Motor neuron (in vitro differentiated cells): ENCODE measurements at places on chromosomes 7 and 10. TPM values are rescaled to one million over a fixed set of nuclear protein-coding genes. Genes with fewer than 3 reads are reported as not detected.

DNA sequence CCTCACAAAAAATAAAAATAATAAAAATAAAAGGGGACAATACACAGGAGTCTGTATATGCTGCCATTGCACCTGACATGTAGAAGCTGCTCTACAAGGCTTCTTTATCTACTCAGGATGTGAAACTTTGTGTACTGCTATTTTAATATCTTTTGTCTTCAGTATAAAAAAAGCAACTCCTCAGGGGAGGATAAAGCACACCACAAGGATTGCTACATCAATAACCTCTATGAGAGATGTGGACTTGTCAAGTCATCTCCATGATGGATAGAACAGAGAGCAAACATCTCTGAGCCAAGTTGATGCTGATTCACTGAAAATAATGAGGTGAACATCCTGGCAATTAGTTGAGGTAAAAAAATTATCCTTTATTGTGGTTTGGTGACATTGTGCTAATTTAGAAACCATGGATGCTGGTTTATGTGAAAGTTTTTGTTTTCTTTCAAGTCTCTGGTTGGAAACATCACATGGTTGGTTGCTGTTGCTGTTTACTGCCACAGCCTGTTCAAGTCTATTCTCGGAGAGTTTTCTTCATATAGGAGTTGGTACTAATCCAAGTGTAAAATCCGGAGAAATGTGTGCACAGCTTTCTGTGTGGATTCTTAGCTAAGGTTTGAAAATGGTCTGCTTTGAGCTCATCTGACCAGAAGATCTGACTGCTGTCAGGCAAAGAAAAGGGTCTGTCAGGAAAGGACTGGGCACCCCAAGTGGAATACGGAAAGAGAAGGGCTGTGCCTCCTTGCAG lies 1.5 kb upstream of the HECW1 start:
- no peak for ATAC-seq

Gene EXOC6
- 9.0 and 9.6 TPM in 2 replicates for total RNA-seq

Gene TMEM178B
- total RNA-seq: 15.5 and 16.2 TPM in 2 replicates

Gene NXPH1
- total RNA-seq: 1.4 TPM in 1 of 2 replicates, not detected in the other

DNA sequence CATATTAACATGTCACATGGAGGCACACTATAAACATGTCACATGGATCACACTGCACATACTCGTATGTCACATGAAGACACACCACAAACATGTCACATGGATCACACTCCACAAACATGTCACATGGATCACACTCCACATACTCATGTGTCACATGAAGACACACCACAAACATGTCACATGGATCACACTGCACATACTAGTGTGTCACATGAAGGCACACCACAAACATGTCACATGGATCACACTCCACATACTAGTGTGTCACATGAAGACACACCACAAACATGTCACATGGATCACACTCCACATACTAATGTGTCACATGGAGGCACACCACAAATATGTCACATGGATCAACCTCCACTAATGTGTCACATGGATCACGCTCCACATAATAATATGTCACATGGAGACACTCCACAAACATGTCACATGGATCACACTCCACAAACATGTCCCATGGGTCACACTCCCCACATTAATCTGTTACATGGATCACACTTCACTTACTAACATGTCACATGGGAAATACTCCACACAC lies 195.6 kb upstream of the PFKP start:
- no peak for ATAC-seq

DNA sequence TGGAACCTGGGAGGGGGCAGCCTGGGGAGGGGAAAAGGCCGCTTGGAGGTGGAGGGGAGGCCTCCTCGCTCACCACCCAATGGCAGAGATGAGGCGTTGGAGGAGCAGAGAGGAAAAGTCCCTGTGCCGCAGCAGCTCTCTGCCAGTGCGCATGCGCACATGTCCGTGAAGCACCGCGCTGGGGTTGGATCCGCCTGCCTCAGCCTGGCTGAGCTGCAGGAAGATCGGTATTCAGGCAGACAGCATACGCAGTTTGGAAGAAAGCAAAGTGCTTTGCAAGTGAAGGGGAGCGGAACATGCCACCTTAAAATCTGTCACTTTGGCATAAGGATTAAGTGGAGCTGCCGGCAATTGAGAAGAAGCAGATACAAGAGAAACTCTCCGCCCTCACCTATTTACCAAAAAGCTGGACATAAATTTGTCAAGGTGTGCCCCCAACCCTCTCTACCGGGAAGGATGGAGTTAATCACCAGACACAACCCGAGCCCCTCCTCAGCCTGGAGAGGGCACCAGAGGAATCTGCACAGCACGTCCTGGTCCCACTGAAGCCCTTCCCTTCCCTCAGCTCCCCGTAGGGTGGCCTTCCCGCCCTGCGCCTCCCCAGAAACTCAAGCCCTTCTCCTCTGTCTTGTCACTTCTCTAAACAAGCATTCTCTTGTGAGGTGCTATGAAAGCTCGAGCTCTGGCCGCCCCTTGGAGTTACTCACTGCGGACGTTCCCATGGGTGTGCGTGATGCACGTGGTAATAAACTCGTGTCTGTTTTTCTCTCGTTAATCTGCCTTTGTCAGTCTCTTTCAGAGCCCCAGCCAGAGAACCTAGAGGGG lies 32.2 kb upstream of the TMEM72 start:
- peak; percentile 96 for ATAC-seq

- no peak for ATAC-seq
Measured at GRCh38 chr10:61286686-61287085, 166.5 kb downstream of the TMEM26 start.

Gene DUSP5
- total RNA-seq: 24.4 and 25.4 TPM in 2 replicates

DNA sequence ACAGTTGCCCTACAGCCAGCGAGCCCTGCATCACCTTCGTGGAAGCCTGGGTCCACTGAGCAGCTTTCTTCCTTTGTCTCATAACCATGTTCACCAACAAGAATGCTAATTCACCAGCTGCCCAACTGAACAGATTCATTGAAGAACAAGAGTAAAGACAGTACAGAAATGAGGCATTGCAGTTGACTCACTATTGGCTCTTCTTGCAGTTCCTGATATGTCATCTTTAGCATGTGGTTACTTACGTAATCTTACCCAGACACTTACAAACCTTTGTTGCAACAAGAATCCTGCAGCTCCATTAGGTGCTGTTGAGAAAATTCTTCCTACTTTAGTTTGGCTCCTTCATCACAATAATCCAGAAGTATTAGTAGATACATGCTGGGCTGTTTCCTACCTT lies 174.0 kb upstream of the TPK1 start:
- no peak for ATAC-seq

DNA sequence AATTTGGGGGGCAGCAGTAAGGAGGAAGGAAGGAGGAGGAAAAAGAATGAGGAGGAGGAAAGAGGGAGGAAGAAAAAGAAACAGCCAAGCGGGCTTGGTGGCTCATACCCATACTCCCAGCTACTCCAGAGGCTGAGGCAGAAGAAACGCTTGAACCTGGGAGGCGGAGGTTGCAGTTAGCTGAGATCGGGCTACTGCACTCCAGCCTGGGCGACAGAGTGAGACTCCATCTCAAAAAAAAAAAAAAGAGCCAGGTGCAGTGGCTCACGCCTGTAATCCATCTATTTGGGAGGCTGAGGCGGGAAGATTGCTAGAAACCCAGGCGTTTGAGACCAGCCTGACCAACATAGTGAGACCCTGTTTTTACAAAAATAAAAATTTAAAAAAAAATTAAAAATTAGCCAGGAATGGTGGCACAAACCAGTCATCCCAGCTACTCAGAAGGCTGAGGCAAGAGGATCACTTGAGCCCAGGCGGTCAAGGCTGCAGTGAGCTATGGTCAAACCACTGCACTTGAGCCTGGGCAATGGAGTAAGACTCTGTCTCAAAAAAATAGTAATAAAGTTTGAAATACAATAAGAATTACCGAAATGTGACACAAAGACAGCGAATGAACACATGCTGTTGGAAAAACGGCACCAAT lies 14.1 kb upstream of the CRCP start:
- ATAC-seq: no peak

GRCh38 chr10:13365243-13365642 lies 17.1 kb upstream of the SEPHS1 start:
- no peak for ATAC-seq

Gene UPK3B
- total RNA-seq: 0.89 TPM in 1 of 2 replicates, not detected in the other

Gene KAZALD1
- 3.5 and 3.7 TPM in 2 replicates for total RNA-seq
